BJ (cell line): ENCODE measurements at places on chromosomes 2 and 18. TPM values are rescaled to one million over a fixed set of nuclear protein-coding genes. Genes with fewer than 3 reads are reported as not detected.
A peak's percentile ranks its signal among the peaks of the same experiment; 100 is the strongest.

DNA sequence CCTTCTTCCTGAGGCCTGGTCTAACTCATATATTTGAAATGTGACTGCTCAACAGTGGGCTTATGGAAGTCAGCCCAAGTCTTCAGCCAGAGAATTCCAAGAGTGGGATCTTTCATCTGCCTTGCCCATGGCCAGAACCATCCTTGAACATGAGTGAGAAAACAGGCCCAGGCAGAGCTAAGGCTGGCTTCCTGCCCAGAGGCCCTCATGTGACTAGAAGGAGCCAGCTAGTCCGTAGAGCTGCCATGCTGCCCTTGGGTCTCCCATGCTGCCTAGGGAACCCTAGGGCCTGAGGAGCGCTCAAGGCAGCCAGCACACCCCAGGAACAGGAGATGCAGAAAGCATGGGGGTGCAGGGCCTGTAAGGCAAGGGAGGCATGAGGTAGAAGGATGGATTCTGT, 203.6 kb downstream of the FHOD3 start:
- no peak for DNase-seq

DNA sequence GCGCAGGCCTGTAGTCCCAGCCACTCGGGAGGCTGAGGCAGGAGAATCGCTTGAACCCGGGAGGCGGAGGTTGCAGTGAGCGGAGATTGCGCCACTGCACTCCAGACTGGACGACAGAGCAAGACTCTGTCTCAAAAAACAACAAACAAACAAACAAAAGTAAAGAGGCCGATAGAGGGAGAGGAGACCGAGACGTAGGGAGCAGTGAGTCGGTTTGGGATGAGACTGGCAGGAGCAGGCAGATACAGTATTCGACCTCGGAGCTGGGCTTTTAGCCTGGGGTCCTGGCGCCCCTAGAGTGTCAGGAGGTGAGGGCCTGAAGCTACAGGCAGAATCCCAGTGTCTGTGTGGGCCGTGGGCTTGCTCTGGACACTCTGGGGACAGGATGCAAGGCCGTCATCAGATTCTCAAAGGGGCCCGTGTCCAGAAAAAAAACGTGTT, 51.2 kb downstream of the SLC4A1AP start:
- DNase-seq = no peak

DNA sequence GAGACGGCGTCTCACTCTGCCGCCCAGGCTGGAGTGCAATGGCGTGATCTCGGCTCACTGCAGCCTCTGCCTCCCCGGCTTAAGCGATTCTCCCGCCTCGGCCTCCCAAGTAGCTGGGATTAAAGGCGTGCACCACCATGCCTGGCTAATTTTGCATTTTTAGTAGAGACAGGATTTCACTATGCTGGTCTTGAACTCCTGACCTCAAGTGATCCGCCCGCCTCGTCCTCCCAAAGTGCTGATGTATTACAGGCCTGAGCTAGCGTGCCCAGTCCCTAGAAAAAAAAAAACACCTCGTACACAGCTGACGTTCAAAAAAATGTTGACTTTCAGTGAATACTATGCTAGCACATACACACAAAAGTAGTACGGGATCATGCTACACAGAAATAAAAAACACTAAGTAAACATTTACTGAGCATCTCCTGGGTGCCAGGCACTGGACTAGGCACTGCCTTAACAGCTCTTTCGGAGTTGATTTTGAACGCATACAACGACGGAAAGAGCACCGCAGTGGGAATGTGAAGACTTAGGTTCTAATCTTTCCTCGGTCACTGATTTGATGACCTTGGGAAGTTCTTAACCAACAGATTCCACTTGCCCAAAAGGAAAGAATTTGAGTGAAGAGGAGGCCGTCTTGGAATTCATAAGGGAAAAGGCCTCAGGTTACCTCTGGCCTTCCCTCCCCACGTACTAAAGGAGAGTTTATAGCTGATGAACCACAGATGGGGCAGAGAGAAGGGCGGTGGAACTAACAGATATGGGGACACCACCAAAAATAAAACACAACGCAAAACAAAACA, 1.1 kb downstream of the DNAJC27 start:
- DNase-seq = no peak

- peak; percentile 29 for DNase-seq
Observed at GRCh38 chr18:57943723-57944122, 100.3 kb upstream of the NEDD4L start.

DNA sequence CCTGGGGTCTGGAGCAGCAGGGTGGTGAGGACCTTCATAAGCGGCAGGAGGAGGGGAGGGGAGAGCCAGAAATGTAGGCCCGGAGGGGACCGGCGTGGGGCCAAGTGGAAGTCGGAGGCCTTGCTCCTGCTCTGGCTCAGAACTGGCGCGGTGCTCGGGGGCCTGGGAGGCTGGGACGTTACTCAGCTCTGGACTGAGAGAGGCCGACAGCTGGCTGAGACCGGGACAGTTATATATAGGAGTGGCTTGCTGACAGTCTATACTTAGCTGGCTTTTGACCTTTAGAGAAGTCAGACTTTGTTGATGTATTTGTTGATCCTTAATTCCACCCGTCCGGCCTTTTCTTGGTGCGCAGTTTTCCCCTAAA, 15.7 kb downstream of the IGFBP5 start:
- no peak for DNase-seq

ITM2C gene
- 524 and 885 TPM in 2 replicates for polyA plus RNA-seq

ENOSF1 gene
- polyA plus RNA-seq = 16.1 and 16.4 TPM in 2 replicates

GRCh38 chr18:70280007-70280925, 8.6 kb upstream of the SOCS6 start:
- DNase-seq = no peak

PLEKHM3 gene
- 5.0 and 5.8 TPM in 2 replicates for polyA plus RNA-seq

RAB11FIP5 gene
- 42.5 and 52.0 TPM in 2 replicates for polyA plus RNA-seq

DNA sequence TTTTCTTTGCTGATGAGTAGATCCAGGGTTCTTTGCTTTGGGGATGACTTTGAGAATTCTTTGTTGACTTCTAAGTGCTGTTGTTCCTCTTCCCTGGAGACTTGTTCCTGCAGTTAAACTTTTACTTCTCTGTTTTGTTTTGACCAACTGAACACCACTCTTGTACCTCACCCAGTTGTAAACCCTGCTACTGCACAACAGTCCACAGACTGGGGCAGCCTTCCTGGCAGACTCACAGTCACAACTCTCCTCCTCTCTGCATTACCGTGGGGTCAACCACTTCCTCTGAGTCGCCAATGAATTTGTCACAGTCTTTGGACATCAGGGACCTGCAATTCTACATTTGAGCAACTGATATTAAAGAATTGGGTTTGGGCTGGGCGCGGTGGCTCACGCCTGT, 3.8 kb upstream of the SLC8A1 start:
- DNase-seq = no peak

DQX1 gene
- polyA plus RNA-seq = 0.12 TPM in 1 of 2 replicates, not detected in the other

GRCh38 chr2:150413366-150413765, 74.1 kb downstream of the RND3 start:
- no peak for DNase-seq

KIF1A gene
- 0.01 TPM in 1 of 2 replicates, not detected in the other for polyA plus RNA-seq

DNA sequence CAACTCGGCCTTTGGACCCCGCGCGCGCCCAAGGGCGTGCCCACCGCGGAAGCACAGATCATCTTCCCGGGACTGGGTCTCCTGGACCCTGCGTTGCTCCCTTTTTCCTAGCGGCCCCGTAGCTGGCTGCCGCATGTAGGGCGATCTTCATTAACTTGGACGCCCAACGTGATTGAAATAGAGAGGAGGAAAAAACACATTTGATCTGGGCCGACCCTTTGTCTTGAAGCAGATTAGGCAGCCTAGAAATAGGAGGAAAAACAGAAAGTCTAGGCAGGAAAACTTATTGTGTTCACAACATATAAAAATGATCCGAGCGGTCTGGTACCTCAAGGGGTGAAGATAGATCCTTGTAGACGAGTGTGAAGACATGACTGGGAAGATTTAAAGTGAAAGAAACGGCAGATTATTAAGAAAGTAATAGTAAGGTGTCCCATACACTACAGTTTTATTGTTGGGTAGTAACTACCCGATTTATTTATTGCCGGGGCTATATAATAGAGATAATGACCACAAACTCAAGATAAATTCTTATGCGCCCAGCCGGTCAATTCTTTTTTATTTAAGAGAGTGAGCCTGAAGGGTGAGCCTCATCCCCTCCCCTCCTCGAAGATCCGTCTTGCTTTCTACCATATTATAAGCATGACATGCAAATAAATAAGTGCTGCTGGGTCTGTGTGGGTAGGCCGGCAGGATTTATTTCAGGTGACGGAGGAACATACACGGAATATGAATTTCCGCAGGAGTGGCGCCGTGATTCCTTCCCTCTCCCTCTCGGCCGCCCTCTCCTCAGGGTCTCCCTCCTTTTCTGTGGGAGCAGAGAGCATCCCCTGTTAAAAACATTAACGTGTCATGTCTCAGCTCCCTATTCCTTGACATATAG, 147.4 kb downstream of the MEIS1 start:
- no peak for DNase-seq

DNA sequence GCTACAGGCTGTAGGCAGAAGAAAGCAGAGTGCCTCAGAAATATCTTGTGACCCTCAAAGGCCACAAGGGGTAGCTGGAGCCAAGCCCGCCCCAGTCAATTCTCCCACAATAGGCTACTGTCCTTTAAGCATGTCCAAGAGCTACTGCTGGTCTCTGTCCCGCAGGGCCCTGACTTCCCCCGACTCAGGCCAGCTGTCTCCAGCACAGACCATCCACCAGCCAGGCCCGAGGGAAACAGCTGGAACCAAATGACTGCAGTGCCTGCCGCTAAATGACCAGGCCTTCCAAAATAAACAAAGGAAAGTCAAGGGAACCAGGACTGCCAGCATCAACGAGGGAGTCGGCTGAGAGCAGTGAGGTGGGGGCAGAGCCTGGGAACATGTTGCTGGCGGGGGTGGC, 36.7 kb downstream of the MCFD2 start:
- DNase-seq = no peak

DNA sequence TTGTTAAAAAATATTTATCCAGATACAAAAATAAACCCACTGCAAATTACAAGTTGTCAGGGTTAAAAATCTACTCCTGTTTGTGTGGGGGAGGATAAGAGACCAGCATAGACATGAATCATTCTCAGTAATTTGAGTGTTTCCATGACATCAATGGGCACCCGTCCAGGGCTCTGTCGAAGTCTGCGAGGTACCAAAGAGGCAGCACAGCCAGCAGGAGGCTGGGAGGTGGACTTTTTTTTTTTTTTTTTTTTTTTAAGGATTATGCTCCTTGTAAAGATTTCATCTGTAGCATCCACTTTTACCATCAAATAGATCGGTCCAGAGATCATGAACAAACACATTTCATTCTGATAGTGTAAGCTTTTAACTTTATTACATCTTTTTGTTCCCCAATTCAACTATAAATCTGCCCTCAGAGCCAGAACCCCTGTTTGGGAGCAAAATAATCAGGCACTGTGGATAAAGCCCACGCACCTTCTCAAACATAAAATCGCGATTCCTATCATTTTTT, 182.0 kb downstream of the TCF4 start:
- peak; percentile 69 for DNase-seq

DNA sequence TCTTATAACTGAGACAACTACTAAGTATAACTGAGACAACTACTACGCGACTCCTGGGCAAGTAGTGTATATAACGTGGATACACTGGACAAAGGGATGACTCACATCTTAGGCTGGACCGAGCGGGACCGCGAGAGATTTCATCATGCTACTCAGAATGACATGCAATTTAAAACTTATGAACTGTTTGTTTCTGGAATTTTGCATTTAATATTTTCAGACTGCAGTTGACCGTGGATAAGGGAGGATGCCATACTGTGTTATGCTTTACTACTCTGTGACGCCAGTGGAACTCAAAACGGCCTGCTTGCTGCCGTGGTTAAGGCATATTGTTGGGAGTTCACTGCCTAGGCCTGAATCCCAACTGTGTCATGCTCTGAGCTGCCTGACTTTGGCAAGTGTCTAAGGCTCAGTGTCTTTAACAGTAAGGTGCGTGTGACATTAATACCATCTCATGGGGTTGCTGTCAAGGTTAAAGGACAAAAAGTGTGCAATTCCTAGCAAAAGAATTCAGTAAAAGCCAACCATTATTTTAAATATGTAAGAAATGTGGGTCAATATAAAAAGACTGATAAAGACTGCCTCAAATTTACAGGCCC, 64.6 kb downstream of the BMP10 start:
- no peak for DNase-seq

GRCh38 chr2:189204322-189204941, 24.9 kb upstream of the COL5A2 start:
- DNase-seq = no peak

- no peak for DNase-seq
Observed at GRCh38 chr2:235129850-235130249, 178.0 kb downstream of the SH3BP4 start.

DNA sequence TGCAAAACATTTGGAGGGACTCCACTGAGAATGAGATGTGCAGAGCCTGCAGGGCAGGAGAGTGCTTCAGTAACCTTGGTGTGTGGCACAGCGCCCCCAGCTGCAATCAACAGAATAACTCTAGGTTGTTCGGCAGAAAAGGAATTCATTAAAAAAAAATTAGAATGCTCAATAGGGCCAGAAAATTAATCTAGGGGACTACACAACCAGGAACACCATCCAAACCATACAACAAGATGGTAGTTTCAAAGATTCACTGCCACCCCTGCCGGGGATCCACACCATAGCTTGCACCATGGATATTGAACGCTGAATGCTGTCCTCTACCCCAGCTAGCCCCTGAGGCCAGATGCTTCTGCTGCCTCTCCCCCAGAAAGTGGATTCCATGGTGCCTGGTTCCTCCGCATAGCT, 50.1 kb downstream of the THUMPD2 start:
- no peak for DNase-seq

DNA sequence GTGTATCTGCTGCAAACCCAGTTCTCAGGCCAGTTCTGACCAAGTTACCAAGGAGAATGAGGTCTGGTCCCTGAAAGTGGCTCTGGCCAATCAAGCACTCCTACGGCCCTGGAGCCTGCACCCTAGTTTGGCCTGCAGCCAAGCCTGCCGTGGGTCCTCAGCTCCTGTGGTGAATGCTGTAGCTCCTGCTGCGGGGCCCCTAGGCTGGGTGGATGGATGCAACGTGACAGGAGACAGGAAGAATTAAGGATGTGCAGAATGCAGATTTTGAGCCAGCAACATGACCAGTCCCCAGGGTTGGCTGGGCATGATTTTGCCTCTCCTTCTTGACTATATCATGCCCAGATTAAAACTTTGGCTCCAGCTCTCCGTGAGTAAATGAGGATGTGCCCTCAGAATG, 97.2 kb downstream of the SMAD7 start:
- DNase-seq = no peak

DNA sequence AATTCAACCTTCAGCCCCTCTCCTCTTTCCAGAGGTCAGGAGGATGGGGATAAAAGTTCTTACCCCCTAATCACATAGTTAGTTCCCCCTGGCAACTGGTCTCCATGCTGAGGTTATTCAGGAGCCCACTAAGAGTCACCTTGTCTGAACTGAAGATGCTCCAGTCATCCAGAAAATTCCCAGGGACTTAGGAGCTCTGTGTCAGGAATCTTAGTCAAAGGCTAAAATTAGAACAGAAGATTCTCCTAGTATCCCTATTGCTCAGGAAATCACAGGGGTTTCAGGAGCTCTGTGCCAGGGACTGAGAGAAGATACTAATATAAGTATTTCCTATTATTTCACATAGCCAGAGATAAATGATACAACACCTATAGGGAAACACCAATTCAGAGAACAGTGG, 37.3 kb upstream of the LONRF2 start:
- DNase-seq = no peak

SERPINB13 gene
- not detected in 2 replicates for polyA plus RNA-seq
